Sciatic nerve (tissue), 2 donors: ENCODE measurements at places on chromosomes 16 and 17.

DNA sequence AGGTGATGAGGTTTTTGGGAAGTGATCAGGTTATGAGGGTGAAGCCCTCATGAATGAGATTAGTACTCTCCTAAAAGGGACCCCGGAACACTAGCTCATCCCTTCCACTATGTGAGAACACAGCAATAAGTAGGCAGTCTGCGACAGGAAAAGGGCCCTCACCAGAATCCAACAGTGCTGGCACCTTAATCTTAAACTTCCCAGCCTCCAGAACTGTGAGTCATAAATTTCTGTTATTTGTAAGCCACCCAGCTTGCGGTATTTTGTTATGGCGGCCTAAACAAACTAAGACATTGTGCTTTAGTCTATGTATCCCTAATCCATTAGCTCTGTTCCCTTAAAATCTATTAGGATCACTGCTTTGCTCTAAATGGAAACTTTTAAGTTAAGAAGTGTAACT, 8.5 kb downstream of the SLFN12 start:
- DNase-seq, result no peak

DNA sequence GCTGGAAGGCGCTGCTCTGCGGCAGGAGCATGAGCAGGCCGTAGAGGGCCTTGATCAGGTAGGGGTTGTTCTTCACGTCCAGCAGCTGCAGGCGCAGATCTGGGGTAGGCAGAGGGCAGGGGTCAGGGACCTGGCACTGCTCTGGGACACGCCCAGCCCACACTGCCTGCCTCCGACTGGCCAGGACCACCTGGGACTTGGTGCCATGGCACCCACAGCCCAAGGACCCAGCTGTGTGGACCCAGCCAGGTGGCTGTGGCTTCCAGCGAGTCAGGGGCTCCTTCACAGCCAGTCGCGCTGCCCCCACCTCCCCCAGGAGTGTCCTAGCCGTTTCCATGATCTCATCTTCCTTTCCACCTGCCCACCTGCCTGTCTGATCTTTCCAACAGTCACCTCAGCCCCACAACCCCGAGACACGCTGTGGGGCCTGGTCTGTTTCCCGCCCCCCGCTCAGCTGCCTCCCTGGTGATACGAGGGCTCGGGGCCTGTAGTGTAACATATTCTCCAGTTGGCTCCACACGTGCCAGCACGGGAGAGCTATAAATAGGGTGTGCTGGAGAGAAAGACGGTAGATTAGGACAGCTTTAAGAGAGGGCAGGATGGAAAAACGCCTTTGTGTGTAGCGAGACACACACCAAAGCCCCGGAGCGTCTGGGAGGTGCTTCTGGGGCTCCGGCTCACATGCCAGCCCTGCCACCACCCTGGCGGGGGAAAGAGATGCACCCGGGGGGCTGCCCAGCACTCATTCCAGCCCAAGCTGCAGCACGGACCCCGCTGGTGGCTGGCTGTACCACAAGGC, 7.2 kb upstream of the MTSS2 start:
- DNase-seq, result no peak

DNA sequence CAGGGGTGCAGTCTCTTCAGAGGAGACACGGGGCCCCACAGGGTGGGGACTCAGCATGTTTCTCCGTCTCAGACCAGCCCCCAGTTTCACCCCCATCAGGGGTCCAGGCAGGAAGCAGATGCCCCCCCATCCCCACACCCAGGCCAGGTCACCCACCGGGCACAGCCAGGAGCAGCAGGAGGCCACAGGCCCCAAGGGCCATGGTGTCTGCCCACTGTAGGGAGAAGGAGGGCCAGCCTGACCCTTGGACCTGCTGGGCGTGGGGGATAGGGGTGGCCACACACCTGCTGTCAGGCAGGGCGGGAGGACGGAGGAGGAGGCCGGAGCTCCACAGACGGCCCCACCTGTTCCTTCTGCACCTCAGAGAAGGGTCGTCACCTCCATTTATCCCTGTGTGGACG, at the start of gene TPSG1:
Gene TPSG1, minus strand, starts transcription at position 218 of the 401 bp plus-strand sequence. Its CDS starts 16 bp downstream, at position 202.
- DNase-seq, result no peak

GRCh38 chr17:62862251-62862650, 54.1 kb upstream of the MARCHF10 start:
- DNase-seq, result no peak

DNA sequence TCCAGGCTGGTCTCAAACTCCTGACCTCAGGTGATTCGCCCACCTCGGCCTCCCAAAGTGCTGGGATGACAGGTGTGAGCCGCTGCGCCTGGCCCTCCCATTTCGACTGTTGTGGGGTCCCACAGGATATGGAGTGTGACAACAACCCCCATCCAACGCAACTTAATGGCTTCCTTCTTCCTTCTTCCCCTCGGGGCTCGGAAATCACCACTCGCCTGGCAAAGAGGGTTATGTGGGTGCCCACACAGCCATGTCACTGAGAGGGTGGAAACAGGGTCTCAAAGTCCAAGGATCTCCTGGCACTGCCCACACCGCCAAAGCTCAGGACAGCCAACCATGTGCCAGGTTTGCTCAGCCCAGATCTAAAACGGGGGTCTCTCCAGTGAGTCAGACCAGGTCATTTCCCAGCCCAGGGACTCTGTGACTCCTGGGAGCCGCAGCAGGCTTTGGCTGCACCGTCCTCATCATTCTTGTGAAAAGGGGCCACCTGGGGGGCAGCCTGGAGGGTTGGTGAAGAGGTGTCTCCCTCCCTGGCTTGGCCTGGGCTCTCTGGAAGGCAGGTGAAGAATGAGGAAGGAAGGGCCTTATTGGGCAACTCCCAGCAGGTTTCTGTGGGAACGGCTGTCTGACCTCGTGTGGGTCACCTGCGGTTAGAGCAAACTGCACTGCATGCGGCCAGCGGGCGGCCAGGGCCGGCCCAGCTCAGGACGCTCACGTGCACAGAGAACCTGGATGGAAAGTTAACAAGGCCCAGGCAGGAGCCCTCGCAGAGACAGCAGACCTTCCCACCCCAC, 25.3 kb upstream of the LITAF start:
- no peak for DNase-seq

DNA sequence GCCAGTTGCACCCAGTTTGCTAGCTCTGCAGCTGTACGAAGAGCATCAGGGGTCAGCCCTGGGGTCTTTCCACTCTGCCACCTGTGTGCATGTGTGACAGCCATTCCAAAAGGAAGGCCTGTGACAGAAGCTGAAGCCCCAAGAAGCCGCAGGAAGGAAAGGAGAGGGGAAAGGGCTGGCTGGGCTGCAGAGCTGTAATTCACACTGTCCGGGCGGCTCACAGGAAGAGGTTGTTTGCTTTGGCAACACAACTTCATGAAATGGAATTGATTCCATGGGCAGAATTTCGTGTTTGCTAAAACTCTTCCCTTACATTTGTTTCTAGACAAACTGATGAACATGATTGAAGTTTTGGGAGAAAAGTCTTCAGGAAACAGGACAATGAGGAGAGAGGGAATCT, 14.8 kb downstream of the TMEM204 start:
- no peak for DNase-seq

DNA sequence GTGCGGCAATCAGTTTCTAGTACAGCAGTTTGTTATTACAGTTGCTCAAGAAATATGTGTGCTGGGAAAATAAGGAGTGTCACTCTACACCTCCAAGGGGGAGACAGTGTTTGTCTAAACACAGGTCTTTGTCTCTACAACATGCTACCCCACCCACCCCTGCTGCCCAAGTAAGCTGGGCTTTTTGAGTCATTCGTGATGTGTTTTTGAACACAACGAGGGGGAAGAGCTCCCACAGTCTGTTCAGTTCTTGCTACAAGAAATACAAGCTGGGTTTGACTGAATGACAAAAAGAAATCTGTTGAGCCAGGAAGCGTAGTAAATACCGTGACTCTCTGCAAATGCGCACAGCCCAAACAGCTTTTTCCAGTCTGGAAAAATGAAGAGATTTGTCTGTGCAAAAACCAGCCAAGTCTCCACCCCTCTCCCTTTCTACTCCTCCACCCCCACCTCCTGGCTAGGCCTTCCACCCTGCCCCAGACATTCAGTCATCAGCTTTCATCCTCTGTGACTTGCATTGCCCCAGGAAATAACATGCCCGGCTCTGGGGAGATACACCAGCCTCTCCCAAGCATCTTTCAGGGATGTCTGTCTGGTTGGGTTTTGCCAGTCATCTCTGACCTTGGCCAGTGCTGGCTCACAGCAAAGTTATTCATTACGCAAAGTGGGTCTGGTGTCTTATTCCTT, 25.7 kb downstream of the CHD9 start:
- DNase-seq, result peak; percentile 76

DNA sequence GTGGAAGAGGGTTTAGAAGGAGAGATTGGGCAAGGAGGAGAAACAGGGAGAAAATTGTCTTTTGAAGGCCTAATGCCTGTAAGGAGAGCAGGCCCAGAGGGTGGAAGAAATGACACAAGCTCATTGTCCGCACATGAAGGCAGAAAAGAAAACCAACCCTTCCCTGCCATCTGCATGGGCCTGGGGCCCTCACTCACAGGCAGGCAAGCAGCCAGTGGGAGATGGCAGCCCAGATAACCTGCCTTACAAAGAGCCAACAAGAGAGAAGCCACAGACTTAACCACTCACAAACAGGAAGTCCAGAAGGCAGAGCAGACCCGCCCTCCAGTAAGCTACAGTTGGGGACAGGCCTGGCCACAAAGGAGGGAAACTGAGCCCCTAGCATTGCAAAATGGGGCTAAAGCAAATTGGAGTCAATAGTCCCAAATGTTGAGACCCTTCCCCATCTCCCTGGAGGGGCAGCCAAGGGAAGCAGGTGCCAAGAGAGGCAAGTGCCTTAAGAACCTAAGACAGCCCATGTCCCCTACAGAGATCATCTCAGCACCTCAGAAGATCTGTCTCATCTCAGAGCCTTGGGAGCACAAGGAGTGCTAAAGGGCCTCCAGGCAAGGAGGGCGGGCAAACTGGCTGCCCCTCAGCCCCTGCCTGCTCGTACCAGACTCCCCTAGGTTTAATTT, 7.3 kb upstream of the TSPOAP1 start:
- no peak for DNase-seq

GRCh38 chr17:77901481-77901880, 57.0 kb upstream of the TNRC6C start:
- DNase-seq, result no peak
